Stimulated activated CD8-positive, alpha-beta memory T cell treated with anti-CD3 and anti-CD28 coated beads, Interleukin-7, amount 100 ng/mL, for 1 hour (primary cell): ENCODE measurements at places on chromosomes 1 and 21.

- DNase-seq = no peak
Observed at GRCh38 chr1:234989019-234989418, 139.6 kb downstream of the TOMM20 start.

DNA sequence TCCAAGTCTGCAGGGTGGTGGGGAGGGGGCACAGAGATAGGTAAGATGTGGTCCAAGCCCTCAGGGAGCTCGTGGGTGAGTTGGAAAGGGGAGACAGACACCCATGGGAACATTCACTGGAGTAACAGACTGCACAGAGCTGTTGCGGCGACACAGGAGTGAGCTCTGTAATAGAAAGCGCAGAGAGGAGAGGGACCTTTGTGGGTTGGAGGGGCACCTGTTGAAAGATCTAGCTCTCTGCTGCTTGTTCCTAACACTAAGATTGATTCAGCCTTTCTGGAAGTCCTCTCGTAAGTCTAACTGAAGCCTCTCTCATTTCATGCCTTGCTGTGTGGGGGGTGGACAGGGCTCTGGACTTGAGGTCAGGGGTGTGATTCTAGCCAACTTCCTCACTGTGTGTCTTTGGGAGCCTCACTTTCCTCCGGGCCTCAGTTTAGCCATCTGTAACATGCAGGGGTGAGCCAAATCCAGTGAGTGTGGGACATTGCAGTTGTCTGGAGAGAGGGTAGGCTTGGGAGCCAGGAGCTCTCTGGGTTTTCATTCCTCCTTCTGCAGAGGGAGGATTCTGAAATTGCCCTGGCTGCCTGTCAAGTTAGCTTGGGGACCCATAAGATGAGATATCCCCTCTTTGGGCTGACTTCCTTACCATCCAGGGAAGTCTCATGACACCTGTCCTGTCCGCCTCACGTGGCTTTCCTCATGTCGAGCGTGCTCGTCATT lies 2.0 kb upstream of the ACOT11 start:
- DNase-seq = no peak

DNA sequence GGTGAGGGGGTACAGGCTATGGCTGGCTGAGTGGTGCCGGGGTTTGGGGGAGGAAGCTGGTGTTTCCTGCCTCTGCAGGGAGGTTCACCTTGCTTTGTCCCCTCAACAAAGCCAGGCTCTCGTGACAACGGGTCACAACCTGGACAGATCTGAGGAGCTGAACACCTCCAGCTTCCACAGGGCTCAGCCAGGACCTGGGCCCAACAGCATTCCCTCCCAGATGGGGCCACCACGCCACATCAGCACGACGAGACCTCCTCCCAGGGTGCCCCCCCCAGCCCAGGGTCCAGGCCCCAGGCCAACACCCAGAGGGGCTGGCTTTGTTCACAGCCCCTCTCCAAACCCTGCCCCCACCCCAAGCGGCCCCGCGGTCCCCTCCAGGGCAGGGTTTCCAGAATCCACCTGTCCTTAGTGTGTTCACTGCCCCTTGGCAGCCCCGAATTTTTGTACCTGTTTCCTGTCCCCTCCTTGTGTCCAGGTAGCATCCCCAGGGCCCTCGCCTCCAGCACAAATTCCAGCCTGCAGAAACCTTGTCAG lies 34.7 kb downstream of the UBE2G2 start:
- no peak for DNase-seq

DNA sequence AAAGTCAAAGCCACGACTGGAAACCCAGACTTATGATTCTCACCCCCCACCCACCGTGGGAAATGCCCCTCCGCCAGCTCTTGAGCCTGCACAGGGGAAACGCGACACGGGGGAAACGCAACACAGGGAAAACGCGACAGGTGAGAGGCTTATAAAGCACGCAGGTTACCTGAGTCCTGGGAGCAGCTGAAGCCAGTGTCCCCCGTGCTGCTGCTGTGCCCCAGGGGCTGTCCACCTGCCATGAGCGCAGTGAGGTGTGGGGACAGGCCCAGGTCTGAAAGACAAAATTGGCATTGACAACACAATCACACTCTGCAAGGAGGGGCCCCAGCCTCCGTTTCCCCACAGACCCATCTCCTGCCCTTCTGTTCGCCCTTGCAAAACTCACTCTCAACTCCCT lies 46.3 kb downstream of the GPR161 start:
- no peak for DNase-seq

- DNase-seq = no peak
Observed at GRCh38 chr1:36268981-36269380, 37.2 kb upstream of the SH3D21 start.

DNA sequence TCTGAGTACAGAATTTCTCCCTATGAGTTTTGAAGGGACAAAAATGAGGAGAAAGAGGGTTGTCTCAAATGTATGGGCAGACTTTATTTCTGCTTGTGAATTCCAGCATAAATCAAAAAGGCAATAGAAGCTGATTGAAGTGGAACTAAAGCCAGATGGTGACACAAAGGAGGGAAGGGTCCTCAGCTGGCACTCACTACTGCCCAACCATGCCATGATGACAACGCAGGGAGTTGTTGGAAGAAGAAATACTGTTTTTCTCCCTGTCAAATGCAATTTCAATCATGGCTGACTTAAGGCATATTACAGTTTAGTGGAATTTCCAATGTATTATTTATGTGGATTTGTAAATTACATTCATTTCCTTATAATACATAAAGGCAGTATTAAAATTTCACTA lies 805.8 kb downstream of the ADGRL2 start:
- DNase-seq = no peak

DNA sequence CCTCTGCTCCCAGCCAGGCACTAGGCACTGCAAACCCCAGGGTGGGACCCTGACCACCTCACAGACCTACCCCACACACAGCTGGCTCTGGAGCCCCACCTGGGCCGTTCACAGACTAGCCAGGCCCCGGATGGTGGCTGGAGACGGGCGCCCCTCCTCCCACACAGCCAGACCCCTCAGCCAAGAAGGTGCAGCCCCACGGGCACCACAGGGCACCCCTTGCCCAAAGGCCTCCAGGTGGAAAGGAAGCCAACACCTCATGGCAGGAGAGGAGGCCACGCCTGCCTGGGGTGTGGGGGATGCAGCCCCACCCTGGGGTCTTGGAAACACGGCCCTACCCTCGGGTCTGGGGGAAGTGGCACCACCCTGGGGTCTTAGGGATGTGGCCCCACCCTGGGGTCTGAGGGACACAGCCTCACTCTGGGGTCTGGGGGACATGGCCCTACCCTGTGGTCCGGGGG lies 44.6 kb downstream of the WNT9A start:
- no peak for DNase-seq

DNA sequence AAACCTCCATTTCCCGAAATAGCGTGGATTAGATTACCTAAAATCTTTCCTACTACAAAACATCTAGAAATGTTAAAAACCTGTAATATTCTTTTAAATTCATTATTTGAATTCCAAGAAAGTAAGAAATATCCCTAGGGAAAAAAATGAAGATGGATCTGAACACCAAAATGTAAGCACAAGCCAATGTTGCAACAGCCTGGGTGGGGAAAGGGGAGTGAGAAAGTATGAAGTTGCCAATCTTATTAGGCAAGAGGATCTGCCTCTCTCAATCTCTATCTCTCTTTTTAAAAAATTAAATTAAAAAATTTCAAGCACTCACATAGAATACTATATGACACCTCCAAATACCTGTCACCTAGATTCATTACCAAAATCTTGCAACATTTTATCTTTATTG lies 74.9 kb upstream of the IRF2BP2 start:
- DNase-seq = no peak
